ENCODE measurements at places on chromosomes 2 and 18.

- DNase-seq, result no peak
Measured at GRCh38 chr2:189658306-189659212, 2.7 kb upstream of the ASNSD1 start.

DNA sequence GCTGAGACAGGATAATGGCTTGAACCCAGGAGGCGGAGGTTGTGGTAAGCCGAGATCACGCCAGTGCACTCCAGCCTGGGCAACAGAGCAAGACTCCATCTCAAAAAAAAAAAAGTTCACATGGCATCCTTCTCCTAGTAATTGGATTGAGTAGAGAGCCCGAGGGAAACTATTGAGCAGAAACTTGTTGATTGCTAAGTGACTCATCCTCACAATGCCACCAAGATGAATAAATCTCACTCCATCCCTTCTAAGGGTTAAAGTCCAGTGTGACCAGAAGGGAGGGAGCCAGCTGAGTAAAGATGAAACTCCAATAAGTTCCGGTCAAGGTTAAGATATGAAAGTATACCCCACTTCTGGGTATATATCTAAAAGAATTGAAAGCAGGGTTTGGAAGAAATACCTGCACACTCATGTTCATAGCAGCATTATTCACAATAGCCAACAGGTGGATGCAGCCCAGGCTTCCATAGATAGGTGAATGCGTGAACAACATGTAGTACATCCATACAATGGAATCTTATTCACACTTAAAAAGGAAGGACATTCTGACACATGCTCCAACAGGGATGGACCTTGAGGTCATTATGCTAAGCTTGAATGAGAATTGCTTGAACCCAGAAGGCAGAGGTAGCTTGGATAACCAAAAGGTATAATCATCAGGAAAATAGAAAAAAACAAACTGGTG lies 13.0 kb upstream of the FHL2 start:
- DNase-seq, result no peak

DNA sequence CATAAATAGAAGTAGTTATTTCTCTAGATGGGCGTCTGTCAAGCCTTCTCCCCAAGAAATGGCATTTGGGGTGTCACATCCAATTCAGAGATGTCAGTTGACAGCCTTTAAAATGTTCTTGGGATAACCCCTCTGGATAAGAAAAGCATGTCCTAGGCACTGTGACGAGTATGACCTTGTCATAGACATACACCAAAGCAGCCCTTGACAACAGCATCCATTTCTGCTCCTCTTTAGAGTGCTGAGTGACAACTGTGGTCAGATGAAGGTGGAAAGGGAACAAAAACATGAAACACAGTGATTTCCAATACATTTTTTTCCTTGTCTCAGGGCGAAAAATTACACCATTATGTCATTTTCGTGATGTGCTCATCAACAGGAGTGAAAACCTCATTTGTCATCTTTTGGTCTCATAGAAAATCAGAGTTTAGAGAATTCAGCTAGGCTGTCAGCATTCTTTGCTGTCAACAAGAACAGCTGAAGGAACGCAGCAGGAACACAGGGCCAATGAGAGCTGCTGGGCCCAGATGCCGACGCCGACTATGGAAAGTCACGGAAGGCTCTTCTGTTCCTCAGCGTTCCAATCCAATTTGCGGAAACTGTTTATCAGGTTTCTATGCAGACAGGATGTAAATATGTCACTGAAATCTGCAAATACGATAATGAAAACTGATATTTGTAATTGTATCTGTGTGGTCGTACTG lies 193.2 kb downstream of the ICOS start:
- DNase-seq, result no peak

DNA sequence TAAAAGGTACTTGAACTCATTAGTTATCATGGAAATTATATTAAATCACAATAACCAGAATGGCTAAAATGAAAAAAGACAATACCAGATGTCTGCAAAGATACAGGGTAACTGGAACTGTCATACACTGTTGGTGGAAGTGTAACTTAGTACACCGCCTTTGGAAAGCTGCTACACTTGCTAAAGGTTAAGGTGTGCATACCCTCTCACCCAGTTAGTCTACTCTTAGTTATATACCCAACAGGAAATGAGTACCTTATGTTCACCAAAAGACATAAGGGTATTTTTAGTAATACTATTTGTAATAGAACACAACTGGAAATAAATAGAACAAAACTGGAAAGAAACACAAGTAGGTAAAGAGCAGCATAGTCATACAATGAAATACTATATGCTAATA lies 155.8 kb upstream of the THUMPD2 start:
- DNase-seq, result no peak

GRCh38 chr2:233919938-233920337 lies 2.8 kb downstream of the TRPM8 start:
- no peak for DNase-seq

Measured in stimulated activated CD4-positive, alpha-beta T cell treated with anti-CD3 and anti-CD28 coated beads, Interleukin-1b, Interleukin-23, amount 100 ng/mL, for 4 hours (primary cell).